ENCODE measurements at places on chromosomes 11 and 22. TPM values are rescaled to one million over a fixed set of nuclear protein-coding genes. Genes with fewer than 3 reads are reported as not detected.
A peak's percentile ranks its signal among the peaks of the same experiment; 100 is the strongest.

DNA sequence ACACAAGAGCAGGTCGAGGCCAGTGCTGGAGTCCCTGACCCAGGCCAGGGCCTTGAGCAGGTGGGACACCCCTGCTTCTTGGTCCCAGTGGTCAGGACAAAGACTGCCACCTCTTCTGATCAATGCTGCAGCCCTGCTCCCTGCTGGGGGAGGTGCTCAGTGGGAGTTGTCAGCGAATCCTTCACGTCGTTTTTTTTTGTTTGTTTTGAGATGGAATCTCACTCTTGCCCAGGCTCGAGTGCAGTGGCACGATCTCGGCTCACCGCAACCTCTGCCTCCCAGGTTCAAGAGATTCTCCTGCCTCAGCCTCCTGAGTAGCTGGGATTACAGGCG is 34.7 kb downstream of the NUP50 start:
- DNase-seq: no peak

DNA sequence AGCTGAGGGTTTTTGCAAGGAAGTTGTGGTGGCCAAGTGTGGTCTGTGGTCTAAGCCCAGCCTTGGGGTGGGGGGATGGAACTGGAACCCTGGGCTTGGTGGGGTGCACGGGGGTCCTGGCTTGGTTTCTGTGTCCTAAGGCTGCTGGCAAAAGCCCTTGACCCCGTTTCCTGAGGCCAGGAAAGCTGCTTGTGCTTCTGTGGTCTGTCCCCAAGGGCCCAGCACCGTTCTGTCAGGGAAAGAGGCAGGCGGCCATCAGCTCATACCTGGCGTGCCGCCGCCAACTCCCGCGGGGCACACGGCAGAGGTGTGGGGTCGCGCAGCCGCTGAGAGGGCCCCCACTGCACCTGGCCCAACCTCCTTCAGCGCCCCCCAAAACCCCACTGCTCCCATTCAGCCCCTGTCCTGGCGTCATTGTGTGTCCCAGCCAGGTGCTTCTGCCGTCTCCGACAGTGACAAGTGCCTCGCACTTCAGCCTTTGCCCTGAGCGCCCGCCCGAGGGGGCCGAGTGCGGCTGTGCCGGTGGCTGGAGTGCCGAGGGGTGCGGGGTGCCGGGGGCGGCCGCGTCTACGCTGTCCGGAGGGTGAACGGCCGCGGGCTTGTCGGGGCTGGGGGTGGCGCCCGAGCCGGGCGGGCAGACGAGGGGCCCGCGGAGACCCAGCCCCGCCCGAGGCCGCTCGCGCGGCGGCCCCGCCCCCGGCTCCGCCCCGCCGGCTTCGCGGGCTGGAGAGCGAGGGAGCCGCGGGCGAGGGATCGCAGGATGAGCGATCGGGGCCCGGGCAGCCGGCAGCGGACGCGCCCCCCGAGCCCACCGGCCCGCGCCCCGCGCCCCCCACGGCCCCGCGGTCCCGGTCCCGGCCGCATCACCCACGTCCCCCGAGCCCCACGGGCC is at the start of gene CNIH2:
TSS of gene CNIH2 (plus strand) at position 705 of the 892 bp plus-strand sequence. CDS start 282 bp downstream, outside the sequence.
- peak; percentile 65 for DNase-seq

CNIH2 gene
- total RNA-seq: 0.13 TPM

- no peak for DNase-seq
These were observed 128.8 kb downstream of the SGSM3 start for GRCh38 chr22:40499209-40499623.

- DNase-seq: no peak
These were observed 5.3 kb downstream of the TAGLN start for GRCh38 chr11:117204283-117205080.

- DNase-seq: no peak
These were observed 174.8 kb downstream of the BUD13 start for GRCh38 chr11:116598036-116598435.

DNA sequence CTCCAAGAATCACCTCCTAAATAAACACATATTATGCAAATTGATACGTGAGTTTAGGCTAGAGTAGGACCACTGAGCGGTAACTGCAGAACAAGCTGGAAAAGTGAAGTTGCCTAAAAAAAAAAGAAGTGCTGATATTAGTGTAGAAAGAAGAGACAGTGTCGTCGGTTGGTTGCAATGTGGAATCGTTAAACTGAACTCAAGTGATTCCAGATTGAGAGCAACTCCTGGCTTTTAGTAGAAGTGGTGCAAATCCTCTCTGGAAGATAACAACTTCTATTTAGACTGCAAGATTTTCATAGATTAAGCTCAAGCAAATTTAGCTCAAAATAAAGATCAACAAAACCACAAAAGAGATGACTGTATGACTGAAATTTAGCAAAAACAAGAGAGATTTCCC is 97.0 kb upstream of the PGR start:
- no peak for DNase-seq

DNA sequence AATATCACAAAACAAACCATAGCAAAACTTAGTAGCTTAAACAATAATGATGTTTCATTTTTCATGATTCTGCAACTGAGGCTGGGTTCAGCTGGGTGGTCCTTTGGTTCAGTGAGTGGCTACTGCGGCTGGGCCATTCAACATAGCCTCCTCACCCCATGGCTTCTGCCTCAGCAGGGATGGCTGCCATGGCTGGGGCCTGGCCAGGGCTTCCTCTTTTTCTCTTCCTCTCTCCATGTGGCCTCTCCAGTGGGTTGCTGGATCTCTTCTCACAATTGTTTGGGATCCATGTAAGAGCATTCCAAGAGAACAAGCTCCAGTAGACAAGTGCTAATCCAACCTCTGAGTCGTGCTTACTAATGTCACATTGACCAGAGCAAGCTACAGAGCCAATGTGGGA is 248.6 kb upstream of the PLET1 start:
- no peak for DNase-seq

CNTF gene
- 0.50 TPM for total RNA-seq

DNA sequence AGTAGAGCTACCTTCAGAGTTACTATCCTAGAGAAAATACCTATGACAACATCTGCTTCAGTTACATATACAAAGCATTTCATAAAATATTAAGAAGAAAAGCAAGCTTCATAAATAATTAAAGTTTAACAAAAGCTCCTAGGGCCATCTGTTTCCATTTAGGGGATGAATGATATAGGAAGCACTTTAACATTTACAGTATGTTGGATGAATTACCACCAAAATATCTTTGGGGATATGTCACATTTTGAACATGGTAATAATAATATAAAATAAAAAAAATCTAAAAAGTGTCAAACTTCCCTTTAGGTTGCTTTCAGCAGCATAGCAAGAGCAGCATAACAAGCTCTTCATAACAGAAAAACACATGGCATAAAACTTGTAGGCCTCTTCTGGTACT is 104.6 kb downstream of the ATG16L2 start:
- DNase-seq: no peak

GRCh38 chr11:12505183-12505582 is 127.8 kb downstream of the PARVA start:
- DNase-seq: no peak

DNA sequence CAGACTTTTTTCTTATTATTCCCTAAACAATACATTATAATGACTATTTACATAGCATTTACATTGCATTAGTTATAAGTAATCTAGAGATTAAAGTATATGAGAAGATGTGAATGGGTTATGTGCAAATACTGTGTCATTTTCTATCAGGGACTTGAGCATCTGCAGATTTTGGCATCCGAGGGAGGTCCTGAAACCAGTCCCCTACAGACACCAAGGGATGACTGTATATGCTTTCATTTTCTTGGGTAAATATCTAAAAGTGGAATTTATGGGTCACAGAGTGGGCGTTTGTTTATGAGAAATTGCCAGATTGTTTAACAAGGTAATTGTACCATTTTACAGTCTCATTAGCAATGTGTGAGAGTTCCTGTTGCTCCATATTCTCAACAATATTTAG is 454.5 kb upstream of the API5 start:
- no peak for DNase-seq

BTBD10 gene
- total RNA-seq: 4.7 TPM

GRCh38 chr11:111461460-111462235 is 50.5 kb downstream of the BTG4 start:
- no peak for DNase-seq

RIMBP3B gene
- total RNA-seq: 0.08 TPM

- no peak for DNase-seq
These were observed 19.3 kb upstream of the SMIM38 start for GRCh38 chr11:69136471-69136870.

DNA sequence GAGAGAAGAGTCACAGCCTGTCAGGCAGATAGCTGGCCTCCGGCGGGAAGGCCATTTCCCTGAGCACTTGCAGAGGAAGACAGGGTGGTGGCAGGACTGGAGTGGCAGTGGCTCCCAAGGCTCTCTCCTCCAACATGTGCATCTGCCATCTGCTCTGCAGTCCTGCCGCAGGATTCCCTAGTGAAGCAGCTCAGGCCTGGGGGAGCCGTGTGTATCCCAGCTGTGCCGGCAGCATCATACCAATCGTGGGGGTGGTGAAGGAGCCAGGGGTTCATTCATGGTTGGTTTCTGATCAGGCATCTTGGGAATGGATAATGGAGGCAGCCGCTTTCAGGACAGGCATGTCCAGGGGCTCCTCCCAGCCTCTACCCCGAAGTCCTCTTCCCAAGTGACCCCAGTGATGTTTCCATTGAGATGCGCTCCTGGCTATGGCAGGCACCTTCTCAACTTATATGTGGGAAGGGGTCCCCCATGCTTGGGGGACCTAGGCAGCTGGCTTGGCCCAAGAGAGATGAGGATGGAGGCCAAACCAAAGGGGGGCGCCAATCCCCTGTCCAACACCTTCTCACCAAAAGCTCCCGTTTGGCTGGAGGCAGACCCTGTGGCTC is 6.1 kb downstream of the TAGLN start:
- no peak for DNase-seq

PRSS23 gene
- 10.2 TPM for total RNA-seq

DNA sequence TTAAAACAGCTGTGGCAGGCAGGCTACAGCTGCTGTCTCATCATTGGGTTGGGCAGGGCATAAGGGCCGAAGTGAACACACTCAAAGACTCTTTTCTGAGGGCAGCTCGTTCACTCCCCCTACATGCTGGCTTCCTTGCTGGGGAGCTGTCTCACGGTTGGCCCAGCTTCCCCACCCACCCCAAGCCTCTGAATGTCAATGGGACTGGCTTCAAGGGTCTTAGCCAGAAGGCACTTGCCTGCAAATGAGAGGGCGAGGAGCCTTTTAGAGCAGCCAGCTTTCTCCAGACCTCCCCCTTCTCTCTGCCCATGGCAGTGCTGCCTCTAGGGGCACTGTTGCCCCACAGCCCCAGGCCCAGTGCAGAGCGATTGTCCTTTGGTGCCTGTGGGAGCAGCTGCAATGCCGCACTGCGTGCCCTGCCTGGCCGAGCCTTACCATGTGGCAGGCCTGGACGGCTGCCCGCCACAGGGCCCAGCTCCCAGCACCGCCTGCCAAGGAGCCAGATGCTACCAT is 94.7 kb upstream of the RASSF10 start:
- DNase-seq: no peak

DNA sequence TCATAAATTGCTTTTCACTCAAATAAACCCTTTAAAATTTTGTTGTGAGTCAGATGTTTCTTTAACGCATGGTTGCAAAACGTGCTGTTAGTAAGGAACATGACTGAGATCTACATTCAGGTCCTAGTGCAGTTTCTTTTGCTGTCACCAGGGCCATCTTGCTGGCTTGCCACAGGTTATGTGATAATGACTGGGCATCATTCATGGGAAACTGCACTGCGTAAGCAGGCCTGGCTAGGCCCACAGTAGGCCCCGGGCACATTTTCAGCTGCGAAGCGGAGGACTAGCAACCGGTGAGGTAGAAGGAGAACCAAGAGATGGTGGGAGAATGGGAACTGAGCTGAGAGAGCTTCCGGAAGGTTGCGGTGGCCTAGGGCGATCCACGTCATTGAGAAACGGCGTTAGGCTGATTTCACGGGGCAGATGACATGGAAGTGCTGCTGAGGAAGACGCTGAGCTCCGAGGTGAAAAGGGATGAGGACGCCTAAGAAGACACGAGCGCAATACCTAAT is 3.2 kb upstream of the KLHDC7B start:
- DNase-seq: peak; percentile 56

DNA sequence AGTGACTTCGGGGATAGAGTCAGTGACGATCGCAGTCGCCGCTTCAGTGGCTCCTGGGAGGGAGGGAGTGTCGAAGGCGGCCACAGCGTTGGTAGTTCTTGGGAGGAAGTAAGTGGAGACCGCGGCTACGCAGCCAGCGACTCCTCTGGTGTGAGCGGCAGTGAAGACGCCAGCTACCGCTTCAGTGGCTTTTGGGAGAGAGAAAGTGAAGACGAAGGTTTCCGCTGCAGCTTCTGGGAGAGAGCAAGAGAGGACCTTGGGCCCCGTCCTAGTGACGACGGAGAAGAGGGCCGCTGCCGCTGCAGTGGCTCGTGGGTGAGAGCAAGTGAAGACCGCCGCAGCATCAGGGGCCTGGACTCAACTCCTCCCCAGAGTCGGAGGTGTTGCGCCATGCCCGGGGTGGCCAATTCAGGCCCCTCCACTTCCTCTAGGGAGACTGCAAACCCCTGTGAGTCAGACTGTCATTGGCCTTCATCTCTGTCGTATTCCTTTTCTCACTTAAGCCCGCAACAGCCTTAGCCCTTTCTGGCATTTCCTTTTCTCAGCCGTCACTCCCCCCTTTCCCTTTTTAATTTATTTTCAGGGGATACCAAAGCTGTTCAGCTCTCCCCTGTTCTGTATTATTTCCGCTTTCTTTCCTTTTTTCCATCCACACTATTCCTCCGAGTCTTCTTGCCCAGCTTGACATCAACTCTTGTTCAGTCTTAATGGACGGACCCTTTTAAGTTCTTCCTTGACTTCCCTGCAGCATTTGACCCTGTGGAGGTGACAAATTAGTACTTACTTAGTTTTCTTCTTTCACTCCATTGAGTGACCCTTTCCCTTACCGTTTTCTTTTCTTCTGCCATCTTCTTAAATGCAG is 1.0 kb downstream of the ANKRD42 start:
- DNase-seq: peak; percentile 53

- no peak for DNase-seq
These were observed 26.3 kb downstream of the RPS6KA4 start for GRCh38 chr11:64384981-64385944.

MMP1 gene
- not detected for total RNA-seq

GRCh38 chr11:127035824-127036223 is 35.3 kb upstream of the KIRREL3 start:
- no peak for DNase-seq

- no peak for DNase-seq
These were observed 36.0 kb downstream of the BUD13 start for GRCh38 chr11:116736763-116737162.

GRCh38 chr22:46121079-46121478 is 29.2 kb upstream of the PPARA start:
- DNase-seq: no peak

- DNase-seq: no peak
These were observed 37.7 kb downstream of the EIF4ENIF1 start for GRCh38 chr22:31451709-31452571.

GRCh38 chr11:116519499-116519898 is 253.3 kb downstream of the BUD13 start:
- DNase-seq: no peak

LRRC4C gene
- total RNA-seq: 0.23 TPM

GRCh38 chr11:23497040-23497439 is 636.8 kb upstream of the CCDC179 start:
- no peak for DNase-seq

MS4A4A gene
- 5.6 TPM for total RNA-seq

- no peak for DNase-seq
These were observed 42.2 kb downstream of the PDE2A start for GRCh38 chr11:72631806-72632731.

- DNase-seq: no peak
These were observed 13.5 kb downstream of the TCIRG1 start for GRCh38 chr11:68052137-68052873.

All from left lobe of liver (tissue), 2 donors.